ENCODE measurements at places on chromosomes 6 and 20. TPM values are rescaled to one million over a fixed set of nuclear protein-coding genes. Genes with fewer than 3 reads are reported as not detected.

Gene PSORS1C2
- not detected for total RNA-seq

Gene TGM3
- not detected for total RNA-seq

DNA sequence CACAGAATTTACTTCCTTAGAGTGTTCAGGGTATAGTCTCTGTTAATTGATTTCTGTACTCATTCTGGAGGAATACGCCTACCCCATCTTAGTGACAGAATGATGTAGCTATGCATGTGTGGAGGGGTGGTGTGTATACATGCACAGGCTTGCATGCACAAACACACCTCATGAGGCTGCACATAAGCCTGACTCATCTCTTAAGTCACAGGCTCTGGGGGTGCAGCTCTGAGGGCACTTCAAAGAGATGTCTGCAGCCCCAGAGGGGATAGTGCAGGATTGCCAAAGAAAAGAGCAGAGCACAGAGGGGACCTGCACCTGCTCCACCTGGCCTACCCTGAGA is 24.6 kb downstream of the TBX18 start:
- no peak for DNase-seq

- DNase-seq = no peak
These were observed 50.1 kb downstream of the SDHAF4 start for GRCh38 chr6:70616728-70617260.

- DNase-seq = no peak
These were observed 430.3 kb upstream of the SOX4 start for GRCh38 chr6:21163110-21163837.

DNA sequence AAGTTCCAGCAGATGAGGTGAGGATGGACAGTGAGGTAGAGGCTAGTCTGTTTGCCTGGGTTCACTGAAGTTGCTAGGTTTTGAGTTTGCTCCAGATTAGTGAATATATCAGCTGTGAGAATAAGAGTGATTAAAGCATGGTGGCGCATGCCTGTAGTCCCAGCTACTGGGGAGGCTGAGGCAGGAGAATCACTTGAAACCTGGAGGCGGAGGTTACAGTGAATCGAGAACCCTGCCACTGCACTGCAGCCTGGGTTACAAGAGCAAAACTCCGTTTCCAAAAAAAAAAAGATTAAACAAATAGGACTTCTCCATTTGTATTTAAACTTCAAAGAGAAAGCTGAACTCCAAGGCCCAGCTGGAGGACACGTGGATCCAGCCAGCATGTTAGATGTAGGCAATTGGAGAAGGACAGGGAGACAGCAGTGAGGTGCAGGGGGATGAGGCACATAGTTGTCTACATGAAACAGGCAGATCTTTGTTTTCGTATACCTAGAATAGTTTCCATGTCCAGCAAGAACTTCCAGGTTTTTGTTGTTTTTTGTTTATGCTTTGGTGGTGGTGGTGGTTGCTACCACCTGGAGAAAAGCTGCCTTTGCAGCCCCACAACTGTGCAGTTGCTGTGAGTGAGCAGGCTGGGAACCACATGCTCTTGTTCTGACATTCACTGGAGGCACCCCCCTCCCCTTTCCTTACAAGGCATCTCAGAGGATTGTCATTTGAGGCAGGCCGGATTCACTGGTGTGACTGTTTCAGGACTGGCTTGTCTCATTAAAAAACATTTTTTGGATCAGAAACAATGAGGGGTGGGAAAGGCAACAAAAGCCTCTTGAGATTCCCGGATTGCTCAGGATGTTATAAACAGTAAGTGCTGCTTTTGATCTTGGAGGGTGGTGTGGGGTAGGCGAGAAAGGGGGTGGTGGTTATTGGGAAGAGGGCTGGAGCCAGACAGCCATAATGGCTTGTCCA is 72.3 kb downstream of the JARID2 start:
- DNase-seq = no peak

All from kidney epithelial cell (primary cell).